ENCODE measurements at places on chromosomes 2 and 18.

DNA sequence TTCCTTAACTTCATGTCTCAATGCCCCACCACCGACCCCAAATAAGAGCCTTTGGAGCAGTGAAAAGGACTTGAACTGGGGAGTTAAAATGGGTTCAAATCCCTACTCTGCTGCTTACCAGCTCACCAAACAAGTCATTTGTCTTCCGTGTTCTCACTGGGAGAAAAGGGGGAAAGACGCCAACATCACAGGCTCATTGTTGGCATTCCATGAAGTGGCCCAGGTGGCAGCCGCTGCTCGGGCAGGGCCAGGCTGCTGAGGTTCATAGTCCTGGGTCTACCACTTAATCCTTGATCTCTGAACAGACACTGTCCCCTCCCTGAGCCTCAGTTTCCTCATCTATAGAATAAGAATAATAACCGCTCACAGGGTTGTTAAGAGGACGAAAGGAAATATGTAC lies 103.0 kb downstream of the APOB start:
- DNase-seq = no peak

GRCh38 chr2:134234535-134234934 lies 19.3 kb upstream of the MGAT5 start:
- DNase-seq = peak; percentile 5

- DNase-seq = no peak
Measured at GRCh38 chr2:119553687-119554344, 9.6 kb downstream of the CFAP221 start.

- DNase-seq = no peak
Measured at GRCh38 chr2:136213836-136214235, 95.9 kb upstream of the CXCR4 start.

DNA sequence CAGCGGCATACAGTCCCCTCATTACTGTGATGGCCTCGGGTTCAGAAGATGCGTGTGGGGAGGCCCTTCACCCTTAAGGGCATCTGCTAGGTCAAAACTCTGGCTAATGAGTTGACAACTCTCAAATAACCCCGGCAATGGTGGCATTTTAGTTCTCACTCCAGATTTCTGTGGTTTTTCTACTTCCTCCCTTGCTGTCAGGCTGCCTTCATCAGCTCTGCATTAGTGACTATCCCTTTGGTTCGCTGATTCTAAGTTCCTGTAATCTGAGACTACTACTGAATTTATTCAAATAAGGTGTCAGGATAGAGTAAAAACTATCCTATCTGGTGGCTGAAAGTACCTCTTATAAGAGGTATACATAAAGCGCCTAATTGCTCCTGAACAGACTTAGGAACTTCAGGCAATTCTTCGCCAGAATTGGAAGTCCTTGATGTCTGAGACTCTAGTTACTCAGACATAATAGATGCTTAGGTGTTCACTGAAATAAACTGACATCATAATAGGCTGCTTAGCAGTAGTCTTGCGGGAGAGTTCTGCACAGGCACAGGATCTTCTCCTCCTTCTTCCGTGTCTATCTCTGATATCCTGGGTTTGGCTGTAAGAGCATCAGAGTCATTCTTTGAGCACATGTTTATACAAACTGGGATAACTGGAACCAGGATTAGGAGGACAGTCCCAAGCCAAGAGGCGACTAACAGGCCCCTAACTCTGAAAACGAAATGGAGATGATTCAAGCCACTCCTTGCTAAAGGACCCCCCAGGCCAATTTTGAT lies 194.5 kb downstream of the DNER start:
- no peak for DNase-seq

- DNase-seq = no peak
Measured at GRCh38 chr2:65351948-65352595, 80.3 kb downstream of the SPRED2 start.

DNA sequence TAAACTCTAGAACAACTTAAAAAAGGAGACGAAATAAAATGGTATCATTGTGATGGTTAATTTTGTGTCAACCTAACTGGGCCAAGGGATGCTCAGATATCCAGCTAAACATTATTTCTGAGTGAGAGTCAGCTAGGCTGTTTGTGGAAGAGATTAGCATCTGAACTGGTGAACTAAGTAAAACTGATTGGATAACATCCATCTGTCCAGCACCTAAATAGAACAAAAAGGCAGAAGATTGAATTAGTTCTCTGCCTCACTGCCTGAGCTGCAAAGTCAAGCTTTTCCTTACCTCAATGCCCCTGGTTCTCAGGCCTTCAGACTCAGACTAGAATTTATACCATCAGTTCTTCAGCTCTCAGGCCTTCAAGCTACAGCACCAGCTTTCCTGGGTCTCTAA lies 30.0 kb downstream of the PPP3R1 start:
- DNase-seq = no peak

Measured in NCI-H1105 treated with DMSO at 0.1 percent for 48 hours (cell line).